ENCODE measurements at places on chromosomes 2 and 18.

- DNase-seq: peak; percentile 13
Measured at GRCh38 chr2:64652231-64653108, 1.2 kb downstream of the SERTAD2 start.

DNA sequence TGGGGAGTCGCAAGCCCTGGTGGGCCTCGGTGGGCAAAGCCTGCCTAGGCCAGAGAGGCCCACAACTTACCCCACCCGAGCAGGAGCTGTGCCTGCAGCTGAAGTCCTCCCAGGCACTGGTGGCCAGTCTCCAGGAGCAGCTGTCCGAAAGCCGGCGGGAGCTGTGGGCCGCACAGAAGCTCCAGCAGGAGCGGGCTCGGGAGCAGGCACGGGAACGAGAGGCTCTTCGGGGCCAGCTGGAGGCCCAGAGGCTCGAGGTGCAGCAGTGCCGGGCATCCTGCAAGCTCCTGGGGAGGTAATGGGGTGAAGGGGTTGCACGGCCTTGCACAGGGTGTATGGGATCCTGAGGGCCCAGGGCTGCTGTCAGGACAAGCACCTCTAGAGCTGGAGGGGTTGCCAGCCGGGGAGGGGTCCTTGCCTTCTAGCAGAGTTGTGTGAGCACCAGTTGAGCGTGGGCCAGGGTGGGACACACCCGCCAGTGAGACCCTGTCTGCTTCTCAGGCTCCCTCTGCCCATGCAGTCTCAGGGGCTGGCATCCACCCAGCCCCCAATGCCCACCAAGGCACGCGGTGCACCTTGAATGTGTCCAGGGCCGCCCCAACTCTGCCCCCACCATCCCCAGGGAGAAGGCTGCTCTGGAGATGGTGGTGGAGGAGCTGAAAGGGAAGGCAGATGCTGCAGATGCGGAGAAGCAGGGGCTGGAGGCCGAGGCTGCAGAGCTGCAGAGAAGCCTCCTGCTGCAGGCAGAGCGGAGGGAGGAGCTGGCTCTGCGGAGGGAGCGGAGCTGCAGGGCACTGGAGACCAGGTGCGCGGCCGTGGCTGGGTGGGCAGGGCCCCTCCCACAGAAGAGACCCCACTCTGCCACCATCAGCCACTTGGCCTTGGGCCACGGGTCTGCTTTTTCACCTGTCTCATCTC is 27.2 kb downstream of the CROCC2 start:
- DNase-seq: no peak

- DNase-seq: peak; percentile 28
Measured at GRCh38 chr2:203802342-203803052, 65.1 kb upstream of the CTLA4 start.

- DNase-seq: no peak
Measured at GRCh38 chr2:170217778-170218251, 39.9 kb downstream of the MYO3B start.

- DNase-seq: no peak
Measured at GRCh38 chr2:172769879-172770278, 34.2 kb downstream of the RAPGEF4 start.

GRCh38 chr2:227513113-227513512 is 41.2 kb downstream of the AGFG1 start:
- DNase-seq: no peak

- no peak for DNase-seq
Measured at GRCh38 chr2:23009545-23010149, 375.3 kb upstream of the KLHL29 start.

DNA sequence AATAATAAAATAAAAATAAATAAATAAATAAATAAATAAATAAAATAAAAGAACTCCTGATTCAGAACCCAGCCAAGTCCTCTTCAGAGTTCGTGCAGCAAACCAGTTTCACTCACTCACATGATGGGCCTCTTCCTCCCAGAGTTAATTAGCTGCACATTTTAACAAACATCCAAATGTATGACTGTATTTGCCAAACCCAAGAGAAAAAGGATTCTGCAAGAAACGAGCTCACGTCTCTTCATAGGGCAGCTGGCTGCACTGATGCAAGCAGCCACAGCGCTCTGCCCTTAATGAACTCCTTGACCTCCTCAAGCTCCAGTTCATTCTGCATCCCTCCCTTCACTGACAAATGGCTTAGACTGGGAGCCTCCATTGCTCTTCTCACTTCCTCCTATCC is 55.1 kb downstream of the MREG start:
- no peak for DNase-seq

DNA sequence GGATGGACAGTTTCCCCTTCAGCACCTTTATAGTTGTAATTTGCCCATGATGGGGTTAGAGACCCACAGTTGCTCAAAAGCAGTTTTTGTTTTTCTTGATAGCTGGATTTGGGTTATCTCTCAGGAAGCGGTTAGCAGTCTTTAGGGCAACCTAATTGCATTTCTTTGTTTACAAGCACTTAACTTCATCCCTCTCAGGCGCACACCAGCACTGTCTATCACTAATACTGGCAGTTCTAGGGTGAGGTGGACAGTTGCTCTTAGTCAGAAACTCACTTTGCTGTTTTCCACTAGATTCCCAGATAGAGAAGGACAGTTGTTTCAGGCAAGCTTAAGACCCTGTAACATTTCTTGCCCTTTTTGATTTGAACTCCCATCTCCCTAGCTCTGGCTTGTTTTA is 146.0 kb downstream of the AGAP1 start:
- no peak for DNase-seq

DNA sequence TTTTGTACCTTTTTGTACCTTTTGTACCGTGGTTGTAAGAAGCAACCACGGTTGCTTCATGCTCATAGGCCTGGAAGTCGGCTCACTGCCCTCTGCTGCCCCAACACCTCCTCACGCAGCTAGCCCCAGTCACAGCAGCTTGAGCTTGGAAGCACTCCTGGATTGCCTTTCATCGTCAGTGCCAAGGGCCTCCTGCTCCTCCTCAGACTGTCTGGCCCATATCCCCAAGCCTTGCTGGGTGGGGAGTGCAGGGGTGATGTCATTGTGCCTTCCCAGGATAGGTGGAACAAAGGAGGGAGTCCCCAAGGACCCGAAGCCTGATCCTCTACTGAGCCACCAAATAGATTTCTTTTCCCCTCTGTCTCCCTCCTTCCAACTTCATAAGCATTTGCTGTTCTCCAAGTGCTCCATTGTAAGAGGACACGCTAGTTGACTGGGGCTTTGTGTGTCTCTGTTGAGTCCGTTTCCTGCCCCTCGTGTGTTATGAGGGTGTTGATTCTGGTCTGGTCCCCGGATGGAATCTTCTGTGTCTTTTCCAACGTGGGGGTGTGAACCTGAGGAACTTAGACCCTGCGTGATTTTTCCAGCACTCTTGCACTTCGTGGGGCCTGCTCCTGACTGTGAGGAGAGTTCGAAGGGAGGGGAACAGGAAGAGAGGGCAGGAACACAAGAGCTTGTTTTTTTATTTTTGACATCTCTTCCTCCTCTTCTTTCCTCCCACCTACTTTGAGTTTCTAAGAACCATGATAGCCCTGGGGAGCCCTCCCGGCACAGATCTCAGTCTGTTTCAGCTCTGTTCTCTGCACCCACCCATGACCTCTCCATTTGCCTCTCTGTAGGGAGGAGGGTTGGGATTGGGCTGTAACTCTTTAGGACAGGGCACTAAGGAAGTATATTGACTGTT is 127.2 kb upstream of the EML6 start:
- no peak for DNase-seq

- DNase-seq: no peak
Measured at GRCh38 chr18:66708646-66709045, 104.8 kb upstream of the CDH19 start.

GRCh38 chr18:48792611-48793380 is 158.0 kb downstream of the SMAD7 start:
- DNase-seq: no peak

- no peak for DNase-seq
Measured at GRCh38 chr2:39608263-39608575, 57.5 kb upstream of the TMEM178A start.

GRCh38 chr2:61660511-61661388 is 122.6 kb upstream of the XPO1 start:
- no peak for DNase-seq

DNA sequence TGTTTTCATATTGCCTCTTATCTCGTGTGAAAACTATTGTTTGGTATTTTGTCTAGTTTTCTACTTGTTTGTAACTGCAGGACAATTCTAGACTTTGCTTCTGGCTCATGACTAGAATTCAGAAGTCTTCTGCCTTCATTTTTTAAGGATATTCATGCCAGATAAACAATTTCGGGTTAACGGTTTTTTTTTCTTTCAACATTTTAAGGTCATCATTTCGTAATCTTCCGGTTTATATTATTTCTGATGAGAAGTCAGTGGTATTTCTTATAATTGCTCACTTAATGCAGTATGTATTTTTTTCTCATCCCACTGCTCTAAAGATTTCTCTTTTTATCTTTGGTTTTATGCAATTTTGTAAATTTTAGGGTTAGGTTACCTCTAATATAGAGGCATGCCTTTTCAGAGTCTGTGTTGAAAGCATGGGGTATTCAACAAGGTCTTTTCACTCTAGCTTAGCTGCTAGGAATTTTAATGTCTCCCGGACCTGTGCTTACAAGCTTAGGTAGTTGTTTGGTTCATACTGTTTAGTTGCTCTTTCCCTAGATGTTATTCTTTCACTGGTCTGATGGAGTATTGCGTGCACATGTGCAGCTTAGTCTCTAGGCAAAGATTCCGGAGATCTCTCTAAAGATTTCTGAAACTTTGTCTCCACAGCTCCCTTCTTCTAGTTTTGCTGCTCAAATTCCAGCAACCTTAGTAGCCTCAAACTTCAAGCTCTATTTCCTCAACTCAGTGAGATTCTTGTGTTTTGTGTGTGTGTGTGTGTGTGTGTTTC is 198.1 kb downstream of the MCFD2 start:
- no peak for DNase-seq

DNA sequence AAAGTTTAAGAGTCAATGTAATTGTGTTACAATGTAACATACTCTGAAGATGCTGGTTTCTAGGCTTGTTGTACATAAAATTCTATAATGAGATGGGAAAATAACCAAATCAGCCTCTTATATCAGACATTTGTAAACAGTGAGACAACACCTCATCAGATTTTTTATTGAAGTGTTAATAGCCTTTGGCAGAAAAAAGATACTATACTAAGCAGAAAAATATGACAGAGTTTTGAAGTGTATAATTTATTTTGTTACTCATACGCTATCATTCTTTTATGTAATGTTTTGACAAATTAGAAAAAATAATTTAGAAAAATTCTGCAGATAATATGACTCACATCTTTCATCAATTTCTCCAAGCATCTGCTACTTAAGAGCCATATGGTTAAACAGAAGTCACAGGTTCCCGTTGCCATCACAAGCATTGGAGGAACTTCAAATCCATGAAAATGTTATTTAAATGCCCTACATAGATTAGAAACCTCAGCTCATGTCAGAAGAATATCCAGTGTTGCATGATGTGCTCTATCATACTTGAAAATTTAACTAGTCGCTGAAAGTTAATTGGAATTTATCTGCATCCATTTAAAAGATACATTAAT is 535.4 kb downstream of the LRP1B start:
- DNase-seq: no peak

GRCh38 chr2:152480821-152481399 is 145.9 kb downstream of the FMNL2 start:
- DNase-seq: no peak

- no peak for DNase-seq
Measured at GRCh38 chr2:224062481-224063297, 23.6 kb upstream of the SERPINE2 start.

- no peak for DNase-seq
Measured at GRCh38 chr18:52288403-52289004, 51.5 kb upstream of the DCC start.

- DNase-seq: no peak
Measured at GRCh38 chr2:72619626-72620025, 206.2 kb downstream of the EXOC6B start.

- no peak for DNase-seq
Measured at GRCh38 chr2:36438449-36438977, 82.9 kb downstream of the CRIM1 start.

DNA sequence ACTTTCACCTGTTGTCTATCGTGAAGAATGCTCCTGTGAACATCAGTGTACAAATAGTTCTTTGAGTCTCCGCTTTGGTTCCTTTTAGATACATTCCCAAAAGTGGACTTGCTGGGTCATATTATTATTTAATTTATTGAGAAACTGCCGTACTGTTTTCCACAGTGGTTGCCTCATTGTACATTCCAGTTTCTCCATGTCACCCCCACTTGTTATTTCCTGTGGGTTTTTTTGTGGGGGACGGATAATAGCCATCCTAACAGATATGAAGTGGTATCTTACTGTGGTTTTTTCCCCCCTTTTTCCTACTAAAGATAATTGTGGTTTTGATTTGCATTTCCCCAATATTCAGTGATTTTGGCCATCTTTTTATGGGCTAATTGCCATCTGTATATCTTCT is 53.8 kb downstream of the SMCHD1 start:
- no peak for DNase-seq

GRCh38 chr2:45072064-45072861 is 63.0 kb upstream of the SIX2 start:
- DNase-seq: no peak

DNA sequence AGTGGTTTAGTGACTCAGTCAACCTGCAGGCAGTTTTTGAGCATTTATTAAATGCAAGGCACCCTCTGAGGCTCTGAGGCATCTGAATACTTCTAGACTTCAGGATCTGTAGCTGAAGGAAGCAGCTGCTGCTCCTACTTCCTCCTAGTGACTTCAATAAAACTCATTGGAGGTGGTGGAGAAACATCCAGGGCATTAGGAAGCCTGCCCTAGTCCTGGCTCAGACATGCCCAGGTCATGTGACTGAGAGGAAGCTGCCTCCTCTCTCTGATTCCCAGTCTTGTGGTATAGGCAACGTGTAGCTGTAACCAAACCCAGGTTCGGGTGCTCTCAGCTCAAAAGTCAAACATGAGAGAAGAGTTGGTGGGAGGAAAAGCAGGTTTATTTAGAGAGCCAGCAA is 287.2 kb upstream of the GYPC start:
- no peak for DNase-seq

- DNase-seq: no peak
Measured at GRCh38 chr2:144240656-144241339, 279.1 kb downstream of the ZEB2 start.

DNA sequence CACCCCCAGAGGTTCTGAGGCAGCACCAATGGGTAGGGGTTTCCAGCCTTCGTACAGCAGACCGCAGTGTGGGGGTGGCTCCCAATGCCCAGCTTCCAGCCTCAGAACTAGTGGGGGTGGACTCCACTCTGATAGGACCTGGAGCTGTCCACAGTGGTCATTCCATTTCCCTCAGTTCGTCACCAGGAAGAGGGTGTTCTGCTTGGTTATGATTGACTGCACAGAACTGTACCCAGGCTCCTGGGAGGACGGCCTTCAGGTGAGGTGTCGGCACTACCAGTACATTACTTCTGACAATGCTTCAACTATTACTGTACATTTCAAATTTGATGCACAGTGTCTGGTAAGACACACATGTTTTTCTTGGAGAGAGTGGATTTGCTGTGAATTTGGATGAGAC is 150.3 kb upstream of the CAPN13 start:
- DNase-seq: no peak

GRCh38 chr2:5077479-5078089 is 614.6 kb upstream of the SOX11 start:
- no peak for DNase-seq

GRCh38 chr18:26301681-26302080 is 75.4 kb downstream of the TAF4B start:
- no peak for DNase-seq
